ENCODE measurements at places on chromosomes 7 and 10.

- no peak for DNase-seq
Observed at GRCh38 chr10:62166331-62167131, 102.1 kb downstream of the RTKN2 start.

GRCh38 chr10:3806603-3807002 lies 21.6 kb upstream of the KLF6 start:
- no peak for DNase-seq

GRCh38 chr10:31136930-31137885 lies 105.5 kb upstream of the ZNF438 start:
- no peak for DNase-seq

- no peak for DNase-seq
Observed at GRCh38 chr7:31885171-31885570, 185.0 kb downstream of the PDE1C start.

- DNase-seq: no peak
Observed at GRCh38 chr7:2316578-2316977, 2.3 kb upstream of the SNX8 start.

DNA sequence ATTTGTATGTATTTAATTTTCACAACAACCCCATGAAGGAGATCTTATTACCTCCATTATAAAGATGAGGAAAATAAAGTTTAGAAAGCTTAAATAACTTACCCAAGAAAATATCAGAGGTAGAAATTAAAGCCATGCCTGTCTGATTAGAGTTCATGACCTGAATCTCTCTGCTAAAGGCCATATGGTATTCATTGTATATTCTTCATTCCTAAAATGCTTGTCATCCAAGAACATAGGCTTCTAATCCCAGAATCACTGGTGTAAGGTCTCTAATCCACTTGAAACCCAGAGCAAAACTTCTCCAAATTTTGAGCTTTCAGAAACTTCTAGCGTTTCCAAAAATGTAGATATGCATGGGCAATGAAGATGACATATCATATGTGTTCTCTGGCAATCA lies 72.3 kb upstream of the YAE1 start:
- no peak for DNase-seq

- no peak for DNase-seq
Observed at GRCh38 chr10:21326594-21327288, 198.7 kb downstream of the SKIDA1 start.

DNA sequence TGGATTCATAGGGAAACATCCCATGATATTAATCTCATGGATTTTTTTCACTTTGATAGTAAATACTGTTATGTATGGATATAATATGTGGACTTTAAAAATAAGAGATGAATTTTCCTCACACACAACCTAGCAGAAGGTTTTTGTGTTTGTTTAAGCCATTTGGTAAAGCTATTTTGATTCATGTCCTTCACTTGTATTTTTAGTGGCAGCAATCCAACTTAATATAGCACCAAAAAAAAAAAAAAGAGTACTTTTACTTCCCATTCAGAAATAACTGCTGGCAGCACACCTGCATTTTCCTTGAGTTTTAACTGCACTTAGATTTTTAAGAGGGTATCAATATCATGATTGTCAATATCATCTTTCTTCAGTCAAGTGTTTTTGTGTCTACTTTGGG lies 60.0 kb downstream of the MCMBP start:
- DNase-seq: no peak

DNA sequence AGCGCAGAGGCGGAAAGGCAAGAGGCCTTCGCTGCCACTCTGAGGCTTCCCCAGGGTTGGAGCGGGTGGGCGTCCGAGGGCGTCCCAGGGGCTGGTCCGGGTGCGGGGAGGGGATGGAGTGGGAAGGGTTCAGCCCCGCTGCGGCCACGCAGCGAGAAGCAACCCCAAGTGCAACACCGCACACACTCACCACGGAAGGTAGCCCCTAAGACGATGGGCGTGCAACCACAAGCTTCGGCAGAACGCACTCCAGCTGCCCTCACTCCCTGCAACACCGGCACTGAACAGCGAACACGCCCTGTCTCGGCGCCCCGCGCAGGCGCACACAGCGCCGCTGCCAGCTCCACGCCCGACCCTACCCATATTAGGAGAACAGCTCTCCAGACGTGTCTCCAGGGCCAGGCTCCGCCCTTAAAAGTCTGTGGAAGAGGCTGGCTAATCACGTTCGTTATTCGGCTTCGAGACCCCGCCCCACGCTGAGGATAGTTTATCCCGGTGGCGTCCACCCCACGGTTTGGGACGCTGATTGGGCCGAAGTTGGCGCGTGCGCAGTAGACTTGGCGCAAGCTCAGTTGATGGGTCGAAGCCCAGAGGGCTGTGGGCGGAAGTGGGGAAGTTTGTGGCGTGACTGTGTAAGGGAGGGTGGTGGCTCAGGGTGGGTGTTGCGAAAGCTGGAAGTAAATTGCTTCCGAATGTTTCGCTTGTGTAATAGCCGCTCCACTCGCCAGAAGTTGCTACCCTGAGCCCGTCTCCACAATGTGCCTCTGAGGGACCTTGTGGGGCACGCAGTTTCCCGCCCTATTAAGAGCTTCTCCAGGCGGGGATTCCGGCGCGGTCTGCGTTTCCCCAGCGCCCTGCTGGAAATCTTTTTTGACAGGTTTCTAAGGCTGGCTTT lies at the start of gene RSU1:
RSU1 (minus strand) TSS at position 300 of the 895 bp plus-strand sequence. CDS start 343 bp downstream, outside the sequence.
- DNase-seq: peak; percentile 100

DNA sequence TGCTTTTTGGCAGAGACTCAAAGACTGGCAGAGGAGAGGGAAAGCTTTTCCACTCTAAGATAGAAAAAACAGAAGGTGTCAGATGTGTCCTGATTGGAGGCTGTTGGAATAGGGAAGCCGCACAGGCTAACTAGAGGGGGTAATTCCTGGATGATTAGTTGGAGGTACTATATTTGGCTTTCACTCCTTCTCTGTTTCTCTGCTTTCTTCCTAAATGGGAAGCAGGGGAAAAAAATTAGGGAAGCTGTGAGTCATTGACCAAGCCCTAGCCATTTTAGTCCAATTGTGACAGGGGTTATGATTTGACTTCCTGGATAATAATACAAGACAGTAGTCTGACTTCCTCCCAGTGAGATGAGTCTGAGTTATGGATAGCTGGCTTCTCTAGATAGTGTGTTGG lies 475.2 kb upstream of the CELF2 start:
- no peak for DNase-seq

DNA sequence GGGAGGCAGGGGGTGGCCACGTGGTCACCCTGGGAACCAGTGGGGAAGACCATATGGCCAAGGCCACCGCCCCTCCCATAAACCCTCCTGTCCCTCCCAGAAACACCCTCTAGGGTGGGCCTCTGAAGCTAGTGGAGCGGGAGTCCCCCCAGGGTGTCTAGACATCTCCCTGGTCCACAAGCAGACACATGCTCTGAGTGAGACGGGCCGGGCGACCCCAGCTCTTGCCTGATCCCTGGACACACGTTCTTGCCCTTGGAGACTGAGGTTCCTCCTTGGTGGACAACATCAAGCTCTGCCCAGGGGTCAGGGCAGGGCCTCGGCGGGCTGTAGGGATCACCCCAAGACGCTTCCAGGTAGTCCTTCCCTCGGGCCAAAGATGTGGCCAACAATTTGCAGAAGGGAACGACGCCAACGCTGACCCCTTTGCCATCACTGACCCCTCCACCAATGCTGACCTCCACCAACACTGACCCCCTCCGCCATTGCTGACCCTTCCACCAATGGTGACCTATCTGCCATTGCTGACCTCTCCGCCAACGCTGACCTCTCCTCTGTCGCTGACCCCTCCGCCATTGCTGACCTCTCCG lies 57.1 kb downstream of the FOXL3 start:
- no peak for DNase-seq

DNA sequence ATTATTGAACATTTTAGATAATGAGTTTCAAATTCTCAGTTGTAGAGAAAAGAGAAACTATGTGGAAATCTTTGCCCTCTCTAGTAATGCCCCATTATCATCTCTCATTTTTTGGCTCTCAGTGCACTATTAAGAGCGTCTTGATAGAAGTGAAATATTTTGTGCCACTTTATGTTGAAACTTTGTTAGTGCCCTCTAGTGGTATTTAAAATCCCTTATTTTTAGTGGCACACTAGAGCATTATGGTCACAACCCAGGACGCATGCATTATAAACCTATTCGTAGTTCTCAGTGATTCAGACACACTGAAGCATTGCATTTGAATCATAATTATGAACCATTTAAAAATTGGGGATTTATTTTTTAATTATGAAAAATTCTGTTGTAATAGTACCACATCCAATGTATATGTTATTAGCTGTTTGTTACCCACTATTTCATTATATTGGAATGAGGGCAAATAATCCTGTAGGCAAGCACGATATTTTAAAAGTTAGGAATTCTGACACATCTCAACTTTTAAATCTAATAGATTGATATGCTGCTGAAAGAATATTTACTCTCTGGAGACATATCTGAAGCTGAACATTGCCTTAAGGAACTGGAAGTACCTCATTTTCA lies 21.9 kb downstream of the PDCD4 start:
- DNase-seq: no peak

GRCh38 chr10:102120991-102121738 lies 997 bp upstream of the LDB1 start:
- peak; percentile 41 for DNase-seq

DNA sequence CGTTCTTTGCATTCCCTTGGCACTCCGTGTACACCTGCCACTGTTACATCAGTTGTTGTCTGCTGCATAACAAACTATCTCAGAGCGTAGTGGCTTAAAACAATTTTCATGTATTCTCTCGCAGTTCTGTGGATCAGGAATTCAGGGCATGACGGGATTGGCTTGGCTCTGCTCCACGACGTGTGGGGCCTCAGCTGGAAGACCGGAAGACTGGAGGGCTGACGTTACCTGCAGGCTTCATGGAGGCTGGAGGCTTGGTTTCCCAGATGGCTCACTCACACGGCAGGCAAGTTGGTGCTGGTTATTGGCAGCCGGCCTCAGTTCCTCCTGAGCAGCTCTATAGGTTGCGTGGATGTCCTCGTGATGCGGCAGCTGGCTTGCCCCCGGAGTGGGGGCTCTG lies 25.5 kb downstream of the NYAP1 start:
- DNase-seq: no peak

All from stimulated activated CD8-positive, alpha-beta memory T cell treated with anti-CD3 and anti-CD28 coated beads, Interleukin-4, amount 100 ng/mL, for 48 hours (primary cell).